ENCODE measurements at places on chromosomes 4 and X.

- DNase-seq: no peak
Observed at GRCh38 chr4:142532054-142532453, 314.0 kb downstream of the INPP4B start.

DNA sequence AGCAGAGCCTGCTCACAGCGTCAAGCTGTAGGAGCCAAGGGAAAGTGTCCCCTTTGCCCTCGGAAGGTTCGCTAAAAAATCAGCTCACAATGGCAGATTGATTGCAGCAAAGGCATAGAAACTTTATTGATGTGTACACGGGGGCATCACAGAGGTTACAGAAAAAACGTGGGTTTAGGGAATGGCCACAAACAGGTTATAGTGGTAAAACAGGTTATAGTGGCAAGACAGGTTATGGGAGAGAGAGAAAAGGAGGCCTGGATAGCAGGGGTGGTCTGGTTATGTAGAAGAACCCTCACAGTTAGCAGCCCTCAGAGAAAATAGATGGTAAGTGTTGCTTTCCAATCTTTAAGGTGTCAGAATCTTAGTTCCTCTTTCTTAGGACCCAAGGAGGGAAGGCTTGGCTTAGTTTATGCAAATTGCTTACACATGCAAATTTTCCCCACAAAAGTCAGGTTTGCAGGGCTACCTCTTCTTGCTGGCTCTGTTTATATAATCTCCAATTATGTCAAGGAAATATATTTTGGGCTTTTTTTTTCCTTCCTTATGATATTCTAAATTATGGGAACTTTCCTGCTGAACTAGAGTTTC is 113.7 kb downstream of the BMP15 start:
- no peak for DNase-seq

GRCh38 chr4:61245069-61245714 is 45.1 kb downstream of the ADGRL3 start:
- no peak for DNase-seq

DNA sequence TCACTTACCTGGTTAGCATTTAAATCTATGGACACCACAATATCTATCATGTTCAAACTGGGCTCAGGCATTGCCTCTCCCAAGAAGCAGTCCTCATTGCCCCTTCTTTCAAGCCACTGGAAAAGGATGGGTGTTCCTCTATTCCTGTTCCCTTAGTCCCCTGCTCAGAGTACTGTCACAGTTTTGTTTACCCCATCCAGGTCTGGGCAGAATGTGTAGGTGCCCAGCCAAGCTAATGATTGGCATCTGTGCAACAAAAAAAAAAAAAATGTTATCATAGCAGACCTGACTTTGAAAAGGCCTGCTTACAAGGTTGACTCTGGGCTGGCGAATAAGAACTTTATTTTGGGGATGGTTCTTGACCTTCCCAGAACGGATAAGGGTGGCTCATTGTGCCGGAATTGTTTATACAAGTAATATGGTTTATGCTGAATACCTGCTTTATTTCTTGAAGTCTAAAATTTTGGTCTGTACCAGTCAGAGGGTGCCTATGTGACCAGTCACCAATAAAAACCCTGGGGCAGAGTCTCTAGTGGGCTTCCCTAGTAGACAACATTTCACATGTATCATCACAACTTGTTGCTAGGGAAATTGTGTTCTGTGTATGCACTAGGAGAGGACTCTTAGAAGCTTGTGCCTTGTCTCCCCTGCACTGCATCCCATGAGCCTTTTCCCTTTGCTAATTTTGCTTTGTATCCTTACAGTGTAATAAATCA is 47.9 kb downstream of the JADE3 start:
- DNase-seq: no peak

GRCh38 chr4:76801621-76802235 is 96.2 kb downstream of the SOWAHB start:
- no peak for DNase-seq

DNA sequence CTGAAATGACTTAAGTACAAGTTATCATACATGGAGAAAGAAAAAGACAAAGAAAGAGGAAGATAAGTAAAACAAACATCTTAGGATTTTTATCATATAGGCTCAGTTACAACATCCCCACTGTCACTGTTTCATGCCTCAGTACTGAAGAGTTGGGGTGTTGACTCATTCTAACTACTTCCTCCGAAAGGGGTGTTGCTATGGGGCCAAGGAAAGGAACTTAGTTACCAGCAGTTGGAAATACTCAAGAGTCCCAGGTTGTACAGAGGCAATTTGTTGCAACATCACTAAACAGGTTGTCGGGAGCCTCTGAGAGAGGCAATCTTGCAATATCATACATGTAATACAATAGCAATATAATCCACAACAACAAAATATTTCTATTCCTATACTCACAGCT is 1264.7 kb downstream of the PCDH7 start:
- peak; percentile 32 for DNase-seq

Data from NCI-H226 (cell line).